NCI-H748 treated with DMSO at 0.1 percent for 48 hours (cell line): ENCODE measurements at places on chromosomes 13 and 19.

DNA sequence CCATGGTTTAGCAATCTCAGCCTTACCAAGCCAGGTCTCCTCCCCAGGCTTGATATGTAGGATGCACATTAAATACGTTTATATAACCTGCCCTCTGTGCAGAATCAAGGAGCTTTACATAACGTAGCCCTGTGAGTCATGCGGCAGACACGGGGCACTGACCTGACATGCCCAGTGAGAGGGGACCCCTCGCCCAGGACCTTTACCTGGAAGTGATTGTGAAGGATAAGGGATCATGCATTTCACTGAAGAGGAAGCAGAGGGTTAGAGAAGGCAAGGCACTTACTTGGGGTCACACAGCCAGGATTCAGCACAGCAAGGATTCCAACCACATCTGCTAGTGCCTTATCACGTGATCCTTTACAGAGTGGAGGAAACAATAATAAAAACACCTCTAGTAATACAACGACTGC, 18.9 kb upstream of the FOSB start:
- DNase-seq, result no peak

- no peak for DNase-seq
Observed at GRCh38 chr19:12837225-12837624, 1.1 kb upstream of the MAST1 start.

GRCh38 chr19:38197937-38198704, 25.9 kb downstream of the DPF1 start:
- DNase-seq, result no peak

DNA sequence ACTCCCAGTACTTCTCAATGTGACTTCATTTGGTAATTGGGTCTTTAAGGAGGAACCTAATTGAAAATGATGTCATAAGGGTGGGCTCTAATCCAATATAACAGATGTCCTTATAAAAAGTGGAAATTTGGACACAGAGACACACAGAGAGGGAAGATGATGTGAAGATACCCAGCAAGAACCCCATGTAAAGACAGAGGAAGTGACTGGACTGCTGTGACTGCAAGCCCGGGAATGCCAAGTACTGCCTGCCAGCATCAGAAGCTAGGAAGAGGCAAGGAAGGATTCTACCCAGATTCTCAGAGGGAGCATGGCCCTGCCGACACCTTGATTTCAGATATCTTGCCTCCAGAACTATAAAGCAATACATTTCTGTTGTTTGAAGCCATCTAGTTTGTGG, 239.3 kb downstream of the KCTD12 start:
- no peak for DNase-seq

- DNase-seq, result peak; percentile 84
Observed at GRCh38 chr19:43316591-43317319, 36.7 kb upstream of the CD177 start.

GRCh38 chr13:48626077-48626449, 27.7 kb upstream of the CYSLTR2 start:
- no peak for DNase-seq
